NCI-H2107 (cell line): ENCODE measurements at places on chromosomes 6 and 20.

DNA sequence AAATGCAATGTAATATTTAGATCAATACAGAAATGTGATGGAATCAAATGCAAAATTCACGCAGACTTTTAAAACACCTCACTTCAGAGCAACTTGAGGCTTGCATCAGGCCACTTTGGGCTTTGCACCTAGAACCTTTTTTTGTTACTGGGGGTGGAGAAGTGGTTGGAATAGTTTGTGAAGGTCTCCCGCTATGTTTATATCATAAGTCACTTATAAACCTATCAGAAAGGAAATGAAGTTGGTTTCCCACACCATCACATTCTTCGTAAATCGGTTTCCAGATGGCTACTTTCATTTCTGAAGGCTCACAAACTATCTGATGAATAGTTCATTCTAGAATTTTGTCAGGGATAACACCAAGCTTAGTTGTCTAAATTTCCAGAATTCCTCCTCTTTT is 74.8 kb downstream of the PKHD1 start:
- no peak for DNase-seq

GRCh38 chr6:147534116-147534860 is 25.8 kb downstream of the SAMD5 start:
- no peak for DNase-seq

DNA sequence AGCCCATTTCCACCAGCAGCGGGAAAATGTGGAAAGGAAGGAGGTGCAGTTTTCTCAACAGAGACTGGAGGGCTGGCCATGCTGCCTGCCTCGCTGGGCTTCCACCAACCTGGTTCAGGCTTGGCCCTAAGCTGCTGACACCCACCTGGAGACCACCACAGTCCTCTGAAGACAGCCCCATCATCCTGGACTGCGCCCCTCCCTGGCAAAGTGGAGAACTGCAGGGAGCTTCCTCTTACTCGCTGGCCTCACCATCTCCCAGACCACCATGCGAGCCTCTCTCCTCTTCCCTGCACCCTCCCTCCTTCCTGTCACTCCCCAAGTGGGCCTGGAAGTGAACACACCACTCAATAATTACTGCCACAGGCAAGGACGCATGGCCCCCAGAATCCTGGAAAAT is 71.5 kb downstream of the PSMG4 start:
- DNase-seq: no peak

DNA sequence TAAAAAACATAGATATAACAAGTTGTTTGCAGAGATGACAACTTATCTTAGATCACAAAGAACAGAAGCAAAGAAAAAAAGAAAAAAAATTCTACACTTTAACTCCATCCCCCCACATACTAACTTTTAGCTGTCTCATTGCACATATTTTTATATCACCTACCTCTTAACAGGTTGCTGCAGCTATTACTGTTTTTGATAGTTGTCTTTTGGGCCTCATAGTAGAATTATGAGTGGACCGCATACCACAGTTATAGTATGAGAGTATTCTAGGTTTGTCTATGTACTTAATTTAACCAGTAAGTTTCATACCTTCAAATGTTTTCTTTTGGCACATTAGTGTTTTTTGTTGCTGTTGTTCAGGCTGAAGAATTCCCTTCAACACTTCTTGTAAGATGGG is 12.3 kb downstream of the RSPH3 start:
- no peak for DNase-seq

- no peak for DNase-seq
Observed at GRCh38 chr6:137518386-137518983, 24.3 kb upstream of the OLIG3 start.

- no peak for DNase-seq
Observed at GRCh38 chr6:115358616-115359015, 702.1 kb downstream of the FRK start.

DNA sequence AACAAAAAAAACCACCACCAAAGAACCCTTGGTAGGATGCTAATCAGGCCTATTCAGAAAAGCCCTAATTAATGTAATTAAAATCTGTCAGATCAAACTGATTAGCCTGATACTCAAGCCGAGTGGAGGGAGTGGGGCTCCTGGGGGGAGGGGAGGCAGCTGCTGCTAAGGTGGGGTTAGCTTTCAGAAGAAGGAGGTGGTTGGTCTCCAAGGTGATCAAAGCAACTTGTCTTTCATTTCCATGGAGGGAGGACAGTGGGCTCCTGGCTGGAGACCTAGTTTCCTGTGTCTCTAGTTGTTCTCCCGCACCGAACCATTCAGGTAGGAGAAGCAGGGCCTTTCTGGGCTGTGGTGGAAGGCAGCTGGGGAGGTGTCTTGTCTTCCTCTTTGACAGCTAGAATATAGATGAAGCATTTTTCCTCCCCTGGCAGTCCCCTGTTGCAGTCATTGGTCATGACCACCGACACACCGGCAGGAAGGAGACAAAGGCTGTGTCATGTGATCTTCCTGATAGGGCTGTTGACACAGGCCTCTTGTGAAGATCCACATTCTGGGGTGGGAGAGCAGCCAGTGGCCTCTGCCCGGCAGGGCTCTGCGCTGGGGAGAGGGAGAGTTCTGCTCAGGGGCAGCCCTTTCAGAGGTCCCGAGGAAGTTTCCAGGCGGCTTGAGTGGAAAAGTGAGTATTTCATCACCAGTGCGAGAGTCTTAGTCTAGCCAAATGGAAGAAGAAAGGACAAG is 39.9 kb upstream of the PRDM1 start:
- DNase-seq: no peak

DNA sequence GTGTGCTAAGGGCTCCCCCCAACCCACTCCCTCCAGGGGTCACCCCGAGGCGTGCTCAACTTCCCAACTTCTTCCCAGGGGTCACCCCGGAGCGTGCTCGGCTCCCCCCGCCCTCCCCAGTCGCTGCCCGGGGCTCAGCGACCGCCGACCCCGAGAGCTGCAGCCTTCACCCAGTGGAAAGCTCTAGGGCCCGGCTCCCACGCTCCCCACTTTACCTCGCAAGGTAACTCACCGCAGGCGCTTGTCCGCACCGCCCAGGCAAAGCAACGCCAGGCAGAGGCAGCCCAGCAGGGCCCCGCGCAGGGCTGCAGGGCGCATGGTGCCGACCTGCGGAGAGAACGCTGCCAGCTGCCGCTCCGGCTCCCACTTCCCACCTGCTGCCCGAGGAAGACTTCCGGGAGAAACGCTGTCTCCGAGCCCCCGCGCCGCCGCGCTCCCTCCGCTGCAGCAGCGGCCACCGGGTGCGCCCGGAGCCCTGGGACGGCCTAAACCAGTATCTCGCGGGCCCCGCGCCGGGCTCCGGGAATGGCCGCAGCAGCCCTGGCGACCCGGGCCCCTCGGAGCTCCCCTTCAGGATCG is 396 bp downstream of the RNASET2 start:
- no peak for DNase-seq

DNA sequence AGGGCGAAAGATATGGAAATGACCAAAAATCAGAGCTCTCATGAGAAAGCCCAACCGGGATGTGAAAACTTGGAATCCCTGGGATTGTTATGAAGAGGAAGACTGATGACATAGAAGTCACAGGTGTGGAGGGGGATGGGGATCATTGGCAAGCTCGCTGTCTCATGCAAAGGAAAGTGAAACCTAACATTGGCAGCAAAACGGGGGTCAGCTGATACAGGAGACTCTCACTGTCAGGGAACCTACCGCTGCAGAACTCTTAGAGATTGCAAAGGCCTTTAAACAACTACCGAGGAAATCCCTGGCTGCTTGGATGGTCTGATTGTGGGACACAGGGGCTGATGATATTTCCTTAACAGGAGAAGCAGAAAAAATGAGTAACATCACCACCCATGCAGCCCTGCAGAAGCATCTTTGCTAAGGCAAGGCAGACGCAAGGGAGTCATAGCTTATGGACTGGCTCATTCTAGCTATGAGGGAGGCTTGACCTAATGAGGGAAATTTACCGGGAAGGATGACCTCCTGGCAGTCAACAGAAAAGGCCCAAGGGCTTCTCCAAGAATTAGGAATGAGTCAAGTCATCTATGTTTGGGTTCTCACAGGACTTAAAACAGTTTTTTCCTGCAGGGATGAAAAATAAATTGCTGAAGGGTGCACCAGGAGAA is 7.0 kb downstream of the MUC21 start:
- no peak for DNase-seq

GRCh38 chr6:52536424-52536916 is 40.4 kb downstream of the TRAM2 start:
- no peak for DNase-seq

DNA sequence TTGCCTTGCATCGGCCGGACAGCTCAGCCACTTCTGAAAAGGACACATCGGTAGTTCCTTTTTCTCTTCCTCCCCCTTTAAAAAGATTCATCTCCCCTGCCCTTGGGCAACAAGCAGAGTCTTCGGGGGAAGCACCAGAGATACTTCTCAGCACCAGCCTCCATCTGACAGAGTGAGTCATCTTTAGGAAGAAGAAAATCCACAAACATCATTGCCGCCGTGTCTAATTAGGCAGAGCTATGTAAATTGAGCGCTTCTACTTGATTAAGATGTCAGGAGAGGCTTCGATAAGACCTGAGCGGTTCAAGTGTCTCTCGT is 186.4 kb downstream of the TAF4 start:
- no peak for DNase-seq

DNA sequence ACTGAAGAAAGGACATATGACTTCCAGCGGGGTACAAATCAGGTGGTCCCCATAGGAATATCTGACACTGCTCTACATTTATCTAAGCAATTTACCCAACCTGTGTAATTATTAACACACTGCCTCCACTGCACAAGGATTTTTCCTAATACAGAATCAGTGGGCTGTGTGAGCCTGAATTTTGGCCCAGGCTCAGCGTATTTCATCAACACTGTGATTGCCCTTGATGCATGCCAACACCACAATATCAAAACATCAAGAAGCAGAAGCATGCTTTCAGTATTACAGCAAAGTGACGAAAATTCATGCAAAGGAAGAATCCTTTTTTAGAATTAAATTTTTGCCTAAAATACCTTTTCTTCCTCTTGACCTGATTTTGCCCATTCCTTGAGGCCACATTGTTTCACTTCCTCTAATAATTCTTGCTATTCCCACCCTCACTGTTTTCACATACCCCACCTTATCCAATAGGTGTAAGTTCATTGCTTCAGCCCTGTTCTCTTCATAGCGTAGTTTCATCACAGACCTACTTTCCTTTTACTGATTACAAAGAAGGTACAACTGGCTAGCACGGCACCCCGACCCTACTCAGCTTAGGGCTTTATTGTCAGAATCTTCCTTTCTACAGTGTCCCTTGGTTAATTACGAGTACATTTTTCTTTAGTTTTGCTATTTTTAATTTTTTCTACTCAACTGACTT is 83.7 kb upstream of the PTCHD4 start:
- no peak for DNase-seq

- no peak for DNase-seq
Observed at GRCh38 chr20:4082406-4083097, 67.2 kb upstream of the RNF24 start.

GRCh38 chr6:159805440-159806020 is 5.5 kb downstream of the PNLDC1 start:
- DNase-seq: no peak

GRCh38 chr6:108576709-108577108 is 16.0 kb downstream of the FOXO3 start:
- DNase-seq: no peak

DNA sequence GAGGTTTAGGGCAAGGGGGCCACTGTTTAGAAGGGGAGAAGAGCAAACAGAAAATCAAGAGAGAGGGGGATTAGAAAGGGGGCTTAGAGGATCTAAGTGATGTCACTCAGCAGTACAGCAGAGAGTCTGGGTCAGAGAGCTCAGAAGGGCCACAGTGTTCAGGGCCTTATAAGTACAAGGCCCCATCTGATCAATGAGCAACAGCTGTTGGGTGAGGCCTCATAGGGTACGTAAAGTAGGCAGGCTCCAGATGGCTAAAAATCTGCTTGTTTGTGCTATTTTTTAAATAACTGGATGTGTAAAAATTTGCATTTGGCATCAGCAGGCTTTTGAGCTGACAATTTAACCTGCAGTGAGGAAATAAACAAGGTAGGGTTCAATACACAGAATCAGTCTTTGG is 149.8 kb downstream of the SH3BGRL2 start:
- DNase-seq: no peak

GRCh38 chr6:33144373-33144772 is 47.9 kb downstream of the COL11A2 start:
- DNase-seq: no peak

GRCh38 chr6:39296745-39297640 is 17.2 kb downstream of the KCNK17 start:
- DNase-seq: no peak

GRCh38 chr20:35619196-35620095 is 3.8 kb downstream of the SPAG4 start:
- peak; percentile 27 for DNase-seq

DNA sequence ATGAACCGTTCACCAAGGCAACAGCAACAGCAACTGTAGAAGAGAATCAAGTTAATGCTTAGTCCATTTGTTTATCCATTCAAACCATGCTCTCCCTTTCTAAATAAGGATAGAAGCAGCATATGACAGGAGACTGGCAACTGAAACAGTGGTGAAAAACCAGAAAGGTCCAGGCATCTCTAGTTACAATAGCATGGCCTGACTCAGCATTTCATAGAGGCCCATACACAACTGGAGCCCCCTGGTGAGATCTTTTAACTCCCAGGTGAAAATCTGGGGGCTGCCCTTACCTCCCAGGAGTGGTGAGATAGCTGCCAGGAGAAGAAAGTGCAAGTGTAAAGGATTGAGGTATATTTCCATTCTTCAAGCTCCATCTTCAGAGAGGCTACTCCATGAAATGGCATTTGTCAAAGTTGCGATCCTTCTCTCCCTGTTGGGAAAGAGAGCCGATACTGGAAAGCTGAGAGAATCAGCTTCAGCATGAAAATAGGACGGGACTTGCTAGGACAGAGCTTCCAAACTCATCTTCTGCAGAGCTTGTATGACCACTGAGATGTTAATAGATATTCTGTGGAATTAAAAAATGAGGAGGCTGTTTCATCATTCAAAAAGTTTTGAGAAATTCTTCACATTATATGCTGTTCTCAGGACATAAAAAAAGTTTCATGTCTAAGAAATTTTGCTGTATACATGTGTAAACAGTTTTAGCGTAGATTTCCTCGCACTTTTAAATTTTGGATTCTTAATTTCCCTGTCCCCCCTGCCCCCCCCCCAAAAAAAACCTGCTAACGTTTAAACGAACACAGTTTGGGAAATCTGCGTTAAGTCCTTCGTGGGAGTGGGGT is 10.9 kb upstream of the SLC2A12 start:
- DNase-seq: no peak

GRCh38 chr6:71585472-71585871 is 296.9 kb downstream of the OGFRL1 start:
- no peak for DNase-seq

GRCh38 chr6:163260911-163261310 is 153.6 kb upstream of the QKI start:
- no peak for DNase-seq

DNA sequence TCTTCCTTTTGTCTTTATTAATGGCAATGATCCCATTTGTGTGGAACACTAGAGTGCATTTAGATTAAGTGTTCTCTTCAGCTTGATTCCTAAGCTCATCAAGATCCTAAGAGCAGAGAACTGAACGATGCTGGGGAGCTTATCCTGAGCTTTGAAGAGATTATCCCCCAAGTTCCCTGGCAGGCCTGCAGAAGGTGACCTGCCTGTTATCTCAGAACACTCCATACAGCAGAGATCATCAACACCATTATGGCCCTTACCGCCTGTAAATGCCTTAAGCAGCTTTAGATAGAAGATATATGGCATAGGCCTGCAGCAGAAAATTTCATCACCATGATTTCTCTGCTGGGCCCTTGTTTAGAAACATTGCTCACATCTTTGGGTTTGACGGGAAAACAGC is 779.9 kb upstream of the MAP3K7 start:
- no peak for DNase-seq

GRCh38 chr6:21987501-21987957 is 309.3 kb downstream of the PRL start:
- no peak for DNase-seq

GRCh38 chr6:150822932-150823331 is 42.6 kb upstream of the MTHFD1L start:
- no peak for DNase-seq
